RPMI7951 (cell line): ENCODE measurements at places on chromosomes 4 and X. TPM values are rescaled to one million over a fixed set of nuclear protein-coding genes. Genes with fewer than 3 reads are reported as not detected.

- no peak for DNase-seq
These were observed 275.7 kb downstream of the STPG2 start for GRCh38 chr4:97867557-97868091.

Gene MGAT4D
- total RNA-seq, result not detected in 2 replicates

GRCh38 chr4:71472946-71473345 is 134.1 kb downstream of the SLC4A4 start:
- no peak for DNase-seq

GRCh38 chr4:139175646-139176301 is 1.2 kb downstream of the ELF2 start:
- DNase-seq, result no peak

Gene ADAMTS3
- 0.36 and 0.68 TPM in 2 replicates for total RNA-seq

Gene TACR3
- not detected in 2 replicates for total RNA-seq

DNA sequence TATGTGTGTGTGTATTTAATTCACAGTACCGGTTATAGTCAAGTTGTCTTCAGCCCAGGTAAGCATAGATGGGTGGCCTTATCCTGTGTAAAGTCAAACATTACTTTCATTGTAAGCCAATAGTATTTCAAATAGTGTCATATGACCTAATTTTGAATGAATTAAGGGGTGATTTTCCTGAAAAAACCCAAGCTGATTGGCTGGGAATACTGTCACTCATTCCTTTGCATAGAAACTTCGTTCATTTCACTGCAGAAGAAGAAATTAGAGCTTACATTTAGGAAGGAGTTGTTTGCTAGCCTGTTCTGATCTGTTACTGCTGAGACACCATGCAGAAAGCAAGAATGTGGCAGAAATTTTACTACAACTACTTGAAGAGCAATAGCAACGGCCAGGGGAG is 45.4 kb downstream of the SMARCAD1 start:
- DNase-seq, result peak; percentile 19

- DNase-seq, result no peak
These were observed 18.8 kb downstream of the SLC25A31 start for GRCh38 chr4:127748957-127749356.
